ENCODE measurements at places on chromosomes 2 and 18. TPM values are rescaled to one million over a fixed set of nuclear protein-coding genes. Genes with fewer than 3 reads are reported as not detected.

AOX1 gene
- not detected for total RNA-seq

MARCHF4 gene
- total RNA-seq: not detected

CYTIP gene
- 454 TPM for total RNA-seq

CCDC150 gene
- total RNA-seq: 0.74 TPM

CNDP1 gene
- total RNA-seq: 0.15 TPM

GRCh38 chr2:10048501-10049171 lies 5.3 kb downstream of the KLF11 start:
- peaks cover 44% of the 10 kb centered on the region for H3K36me3 ChIP-seq
- H3K4me1 ChIP-seq: peaks cover 17% of the 10 kb centered on the region
- no peaks in the 10 kb centered on the region for H3K27me3 ChIP-seq
- DNase-seq: peak; percentile 72

DNA sequence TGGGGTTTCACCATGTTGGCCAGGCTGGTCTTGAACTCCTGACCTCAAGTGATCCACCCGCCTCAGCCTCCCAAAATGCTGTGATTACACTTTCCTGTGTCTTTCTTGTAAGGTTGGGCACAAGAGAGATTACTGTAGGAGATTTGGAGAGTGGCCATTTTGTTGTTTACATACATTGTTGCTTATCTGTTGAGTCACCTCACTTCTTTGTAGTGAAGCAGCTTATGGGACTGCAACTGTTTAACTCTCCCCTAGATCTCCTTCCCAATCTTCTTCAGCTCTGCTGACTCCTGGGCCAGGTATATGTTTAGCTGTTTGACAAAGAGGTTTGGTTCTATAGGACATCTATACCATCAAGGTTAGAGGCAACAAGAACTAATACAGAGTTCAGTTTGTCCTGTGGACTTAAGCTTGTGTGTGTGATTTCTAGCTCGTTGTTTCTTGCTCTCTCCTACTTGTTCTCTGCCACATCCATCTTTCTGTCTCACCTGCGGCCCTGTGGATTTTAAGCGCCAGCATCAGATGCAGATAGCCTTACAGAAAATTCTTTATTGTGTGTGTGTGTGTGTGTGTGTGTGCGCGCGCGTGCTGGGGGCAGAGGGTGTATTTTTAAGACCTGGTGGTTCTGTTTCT lies 95.4 kb downstream of the HAUS1 start:
- peaks cover 4% of the 10 kb centered on the region for H3K36me3 ChIP-seq
- no peak for DNase-seq

DNA sequence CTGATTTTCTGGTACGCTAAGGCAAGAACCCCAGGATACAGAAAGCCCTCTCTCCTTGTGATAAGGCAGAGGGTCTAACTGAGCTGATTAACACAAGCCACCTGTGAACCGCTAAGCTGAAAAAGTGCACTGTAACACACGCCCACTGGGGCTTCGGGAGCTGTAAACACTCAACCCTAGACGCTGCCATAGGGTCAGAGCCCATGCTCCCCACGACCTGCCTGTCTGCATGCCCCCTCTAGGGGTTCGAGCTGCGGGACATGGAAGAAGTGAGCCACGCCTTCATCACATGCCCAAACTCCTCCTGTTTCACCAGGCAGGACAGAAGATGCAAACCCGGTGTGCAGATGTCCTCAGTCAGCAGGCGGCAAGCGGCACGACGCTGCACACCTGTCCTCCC lies 173.9 kb upstream of the RAB12 start:
- DNase-seq: no peak
- no peak overlapping the region for H3K4me3 ChIP-seq

DNA sequence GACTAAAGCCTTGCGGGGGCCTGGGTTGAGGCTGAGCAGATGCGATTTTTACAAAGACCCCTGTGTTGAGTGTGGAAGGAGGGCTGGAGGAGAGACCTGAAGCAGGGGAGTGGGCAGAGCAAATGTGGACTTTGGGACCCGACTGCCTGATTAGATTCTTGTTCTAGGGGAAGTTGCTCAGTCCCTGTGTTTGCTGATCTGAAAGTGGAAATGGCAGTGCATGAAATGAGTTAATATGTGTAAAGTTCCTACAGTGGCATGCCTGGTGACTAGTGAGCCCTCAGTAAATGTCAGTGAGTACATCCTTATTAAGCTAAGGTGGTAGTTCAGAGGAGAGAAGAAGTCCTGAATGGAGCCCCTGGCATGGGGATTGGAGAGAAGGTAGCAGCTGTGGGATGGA lies 52.3 kb downstream of the ARMC9 start:
- no peaks in the 10 kb centered on the region for H3K27me3 ChIP-seq
- DNase-seq: no peak
- no peak overlapping the region for H3K27ac ChIP-seq
- no peaks in the 10 kb centered on the region for H3K36me3 ChIP-seq

DNA sequence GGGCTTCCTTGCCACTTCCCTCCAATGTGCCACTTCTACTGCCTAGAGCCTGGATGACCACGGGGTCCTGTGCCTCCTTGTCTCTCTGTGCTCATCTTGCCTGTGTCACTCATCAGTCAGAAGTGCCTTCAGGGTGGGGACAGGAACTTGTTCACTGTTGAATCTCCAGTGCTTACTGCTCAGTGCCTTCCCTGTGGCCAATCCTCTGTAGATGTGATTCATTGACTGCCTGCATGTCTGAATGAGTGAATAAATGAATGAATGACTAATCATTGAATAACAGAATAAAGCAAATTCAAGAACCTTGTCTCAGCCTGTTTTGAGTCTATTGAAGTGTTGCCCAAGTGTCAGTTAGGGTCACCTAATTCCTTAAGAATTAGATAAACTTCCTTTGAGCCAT lies 42.3 kb upstream of the FAM136A start:
- H3K27me3 ChIP-seq: peaks cover 26% of the 10 kb centered on the region
- H3K36me3 ChIP-seq: no peaks in the 10 kb centered on the region
- no peak for DNase-seq
- no peaks in the 10 kb centered on the region for H3K4me1 ChIP-seq

DNA sequence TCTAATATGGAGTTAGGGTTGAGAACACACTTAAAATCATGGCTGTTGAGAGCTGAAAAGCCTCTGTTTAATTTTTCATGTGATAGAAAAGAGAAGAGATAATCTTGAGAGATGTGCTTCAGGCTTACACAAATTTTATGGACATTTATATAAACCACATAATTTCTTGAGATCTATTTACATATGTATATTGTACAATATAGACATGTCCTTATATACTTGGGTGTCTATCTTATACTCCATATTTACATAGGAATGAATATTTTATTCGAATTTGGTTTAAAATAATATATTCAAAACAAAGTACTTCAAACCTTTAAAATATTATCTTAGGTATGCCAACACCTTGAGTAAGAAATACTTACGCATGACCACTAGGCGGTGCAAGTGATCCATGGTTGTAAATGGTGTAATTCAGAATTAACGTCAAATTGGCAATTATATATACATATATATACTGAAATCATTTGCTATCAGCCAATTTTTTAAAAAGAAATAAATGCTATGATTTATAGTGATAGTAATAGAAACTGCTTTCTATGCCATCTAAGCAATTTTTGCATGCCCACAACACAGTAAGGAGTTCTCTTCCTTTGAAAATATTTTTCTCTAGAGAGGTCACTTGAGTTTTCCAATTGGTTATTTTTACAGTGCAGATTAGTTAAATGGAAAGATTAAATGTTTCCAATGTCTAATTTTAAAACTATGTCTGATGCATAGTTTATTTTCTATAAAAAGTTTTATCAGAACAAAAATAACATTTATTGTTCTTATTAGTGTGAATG lies 37.6 kb upstream of the SPAG16 start:
- DNase-seq: peak; percentile 66
- no peaks in the 10 kb centered on the region for H3K36me3 ChIP-seq
- no peaks in the 10 kb centered on the region for H3K27me3 ChIP-seq
- H3K4me1 ChIP-seq: peaks cover 44% of the 10 kb centered on the region
- H3K4me3 ChIP-seq: peak overlapping the region; percentile 29

DNA sequence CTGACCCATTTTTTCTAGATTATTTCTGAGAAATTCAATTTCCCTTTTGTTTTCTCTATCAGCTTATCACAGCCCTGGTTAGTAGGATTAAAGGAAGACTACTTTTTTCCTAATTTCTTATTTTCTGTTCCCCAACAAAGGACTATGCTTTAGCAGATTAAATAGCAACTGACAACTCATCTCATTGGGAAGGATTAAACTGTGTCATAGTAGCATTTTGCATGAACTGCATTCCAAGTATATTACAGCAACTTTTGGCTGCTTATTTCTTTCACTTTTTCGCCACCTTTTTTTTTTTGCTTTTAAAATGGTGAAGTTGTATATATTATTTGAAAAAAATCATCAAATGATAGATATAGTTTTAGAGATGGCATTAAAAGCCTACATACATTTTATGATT lies 570.3 kb downstream of the FBXO15 start:
- no peaks in the 10 kb centered on the region for H3K27me3 ChIP-seq
- H3K4me1 ChIP-seq: no peaks in the 10 kb centered on the region
- no peak overlapping the region for H3K4me3 ChIP-seq
- no peak for DNase-seq
- H3K36me3 ChIP-seq: no peaks in the 10 kb centered on the region

GRCh38 chr2:24723665-24724064 lies 69.5 kb downstream of the PTRHD1 start:
- peaks cover 15% of the 10 kb centered on the region for H3K36me3 ChIP-seq
- no peaks in the 10 kb centered on the region for H3K4me1 ChIP-seq
- no peak overlapping the region for H3K4me3 ChIP-seq
- no peak overlapping the region for H3K27ac ChIP-seq
- DNase-seq: no peak

DNA sequence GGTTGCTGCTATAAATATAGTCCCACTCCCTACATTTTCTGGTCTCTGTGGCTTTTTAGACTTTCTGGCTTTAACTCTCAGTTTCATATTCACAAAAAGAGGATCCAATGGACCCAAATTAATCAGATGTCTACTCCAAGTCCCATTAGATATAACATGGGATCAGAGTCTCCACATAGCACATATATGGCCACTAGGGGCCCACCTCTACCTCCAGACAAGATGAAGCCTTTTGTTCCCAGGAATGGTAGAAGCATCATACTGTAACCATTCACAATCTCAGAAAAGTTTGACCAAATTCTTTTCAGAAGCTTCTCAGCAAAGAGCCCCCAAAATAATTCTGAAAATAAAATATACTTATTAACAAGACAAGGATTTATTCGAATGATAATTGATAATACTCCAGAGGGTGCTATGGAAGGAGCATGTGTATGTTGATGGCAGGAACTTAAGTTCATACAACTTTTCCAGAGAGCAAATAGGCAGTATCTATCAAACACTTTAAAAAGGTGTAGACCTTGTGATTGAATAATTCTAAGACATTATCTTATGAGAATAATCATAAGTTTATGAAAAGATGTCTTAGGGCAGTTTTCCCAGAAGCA lies 382.3 kb upstream of the CRIM1 start:
- H3K4me1 ChIP-seq: no peaks in the 10 kb centered on the region
- no peaks in the 10 kb centered on the region for H3K36me3 ChIP-seq
- H3K4me3 ChIP-seq: no peak overlapping the region
- H3K27ac ChIP-seq: no peak overlapping the region
- DNase-seq: no peak
- H3K27me3 ChIP-seq: peaks cover 2% of the 10 kb centered on the region

DNA sequence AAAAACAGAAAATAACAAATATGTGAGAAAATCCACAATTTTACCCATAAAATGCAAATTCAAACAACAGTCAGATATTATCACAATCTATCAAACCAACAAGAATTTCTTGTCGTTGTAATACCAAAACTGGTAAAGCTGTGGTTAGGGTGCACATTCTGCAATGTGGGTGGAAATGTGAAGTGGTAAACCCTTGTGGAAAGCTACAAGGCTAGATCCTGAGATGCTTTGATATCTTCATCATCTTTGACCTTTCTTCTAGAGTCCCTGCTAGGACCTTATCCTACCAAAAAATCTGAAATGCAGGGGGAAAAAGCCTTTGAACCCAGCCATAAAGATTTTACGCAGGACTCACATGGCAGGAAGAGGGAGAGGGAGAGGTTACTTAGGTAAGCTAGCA lies 17.2 kb upstream of the ATG16L1 start:
- DNase-seq: no peak
- H3K27me3 ChIP-seq: no peaks in the 10 kb centered on the region
- H3K4me3 ChIP-seq: no peak overlapping the region
- peak overlapping the region; percentile 15 for H3K27ac ChIP-seq
